ENCODE measurements at places on chromosomes 11 and 22.

DNA sequence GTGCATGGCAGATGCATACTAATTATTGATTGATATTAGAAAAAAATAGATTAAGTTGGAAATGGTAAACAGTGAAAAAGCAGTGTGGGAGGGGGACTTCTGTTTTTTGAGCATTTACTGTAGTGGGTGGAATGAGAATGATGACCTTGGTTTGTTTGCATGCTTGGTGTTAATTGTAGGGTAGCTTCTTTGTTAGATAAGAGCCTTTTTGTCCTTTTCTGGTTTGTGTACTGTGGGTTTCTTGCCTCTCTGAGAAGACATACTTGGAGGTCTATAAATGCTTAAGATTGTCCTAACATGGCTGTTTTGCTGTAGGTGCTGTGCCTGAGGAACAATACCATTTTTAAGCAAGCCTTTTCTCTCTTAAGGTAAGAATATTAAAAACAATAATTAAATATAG lies 17.0 kb downstream of the MRPL48 start:
- DNase-seq = no peak

GRCh38 chr11:103541186-103541795 lies 432.1 kb downstream of the DYNC2H1 start:
- DNase-seq = no peak

GRCh38 chr11:60193687-60194433 lies 11.0 kb upstream of the MS4A6A start:
- DNase-seq = no peak

- no peak for DNase-seq
Observed at GRCh38 chr22:26474682-26475081, 8.9 kb downstream of the HPS4 start.

- no peak for DNase-seq
Observed at GRCh38 chr11:60873533-60873932, 6.2 kb downstream of the ZP1 start.

DNA sequence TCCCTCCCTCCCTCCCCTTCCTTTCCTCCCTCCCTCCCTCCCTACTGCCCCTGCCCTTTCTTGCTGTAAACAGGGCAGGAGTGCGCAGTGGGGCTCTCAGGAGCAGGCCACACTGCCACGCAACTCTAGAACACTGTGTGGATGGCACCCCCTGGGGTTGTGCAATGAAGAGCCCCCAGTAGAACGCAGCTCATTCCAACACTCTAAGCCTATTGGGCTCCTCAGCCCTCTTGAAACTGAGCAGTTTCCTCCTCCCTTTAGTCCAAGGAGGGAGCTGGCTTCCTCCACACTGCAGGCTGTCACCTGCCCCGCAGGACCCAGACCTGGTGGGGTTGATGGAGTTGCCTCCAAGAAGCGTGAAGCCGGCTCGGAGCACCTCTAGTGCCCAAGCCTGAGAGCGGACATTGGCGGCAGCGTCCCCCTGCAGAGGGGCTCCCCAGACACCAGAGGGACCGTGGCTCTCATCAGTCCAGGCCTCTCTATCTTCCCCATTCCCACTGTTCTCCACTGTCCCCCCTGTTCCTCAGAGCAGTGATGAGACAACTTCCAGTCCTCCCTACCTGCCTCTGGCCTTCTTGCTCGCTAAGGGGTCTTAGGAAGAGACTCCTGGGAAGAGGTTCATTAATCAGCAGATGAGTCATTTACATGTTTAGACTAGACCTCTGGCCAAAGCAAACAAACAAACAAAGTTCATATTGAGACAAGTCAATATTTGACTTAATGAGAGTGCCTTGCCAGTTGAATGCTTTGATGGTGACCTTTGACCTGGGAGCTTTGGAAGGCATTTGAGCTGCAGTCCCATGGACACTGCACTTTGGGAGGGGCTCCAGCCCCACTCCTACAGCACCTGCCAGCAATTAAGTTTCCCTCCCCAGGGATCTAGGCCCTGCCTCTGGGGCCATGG lies 64.0 kb downstream of the RPUSD4 start:
- DNase-seq = no peak

DNA sequence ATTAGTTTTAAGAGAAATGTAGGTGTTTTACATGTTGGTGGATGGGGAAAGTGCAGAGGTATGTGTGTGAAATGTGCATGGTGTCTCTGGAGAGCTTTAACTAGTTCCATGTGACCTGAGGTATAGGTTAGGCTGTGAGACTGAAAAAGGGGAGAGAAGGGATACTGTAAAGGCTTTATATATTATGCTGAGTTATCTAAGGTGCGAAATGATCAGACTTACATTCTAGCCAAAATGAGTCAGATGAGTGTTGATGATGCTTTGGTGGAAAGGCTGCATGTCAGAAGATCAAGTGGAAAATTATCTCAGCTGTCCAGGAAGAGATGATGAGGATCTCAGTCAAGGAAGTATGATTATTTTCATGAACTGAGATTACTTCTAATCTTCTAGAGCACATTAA lies 15.8 kb downstream of the ACAT1 start:
- no peak for DNase-seq

DNA sequence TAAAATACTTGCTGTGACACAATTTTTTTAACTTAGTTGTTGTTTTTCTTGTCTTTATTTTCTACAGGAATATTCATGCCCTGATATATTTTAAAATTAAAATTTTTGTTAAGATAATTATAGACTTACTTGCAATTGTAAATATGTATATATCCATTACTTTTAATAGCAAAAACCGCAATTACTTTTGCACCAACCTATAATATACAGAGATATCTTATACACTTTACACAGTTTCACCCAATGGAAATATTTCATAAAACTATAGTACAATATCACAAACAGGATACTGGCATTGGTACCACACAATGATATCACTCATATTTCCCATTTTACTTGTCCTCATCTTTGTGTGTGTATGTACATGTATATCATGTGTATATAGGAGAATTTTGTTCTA lies 188.8 kb downstream of the DLG2 start:
- DNase-seq = no peak

- no peak for DNase-seq
Observed at GRCh38 chr11:108718466-108718865, 53.6 kb downstream of the DDX10 start.

DNA sequence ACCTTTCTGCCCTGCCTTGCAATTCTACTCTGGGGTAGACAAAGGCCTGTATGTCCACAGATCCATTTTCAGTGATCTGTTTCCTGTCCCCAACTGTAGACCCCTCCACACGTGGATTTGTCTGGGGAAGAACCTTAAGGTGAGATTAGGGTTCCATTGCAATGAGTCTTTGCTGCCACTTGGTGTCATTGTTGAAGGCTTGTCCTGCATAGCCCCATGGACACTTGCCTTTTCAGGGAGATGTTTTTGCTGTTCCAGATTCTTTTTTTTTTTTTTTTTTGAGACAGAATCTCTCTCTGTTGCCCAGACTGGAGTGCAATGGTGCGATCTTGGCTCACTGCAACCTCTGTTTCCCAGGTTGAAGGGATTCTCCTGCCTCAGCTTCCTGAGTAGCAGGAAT lies 21.8 kb downstream of the SERPING1 start:
- DNase-seq = no peak

DNA sequence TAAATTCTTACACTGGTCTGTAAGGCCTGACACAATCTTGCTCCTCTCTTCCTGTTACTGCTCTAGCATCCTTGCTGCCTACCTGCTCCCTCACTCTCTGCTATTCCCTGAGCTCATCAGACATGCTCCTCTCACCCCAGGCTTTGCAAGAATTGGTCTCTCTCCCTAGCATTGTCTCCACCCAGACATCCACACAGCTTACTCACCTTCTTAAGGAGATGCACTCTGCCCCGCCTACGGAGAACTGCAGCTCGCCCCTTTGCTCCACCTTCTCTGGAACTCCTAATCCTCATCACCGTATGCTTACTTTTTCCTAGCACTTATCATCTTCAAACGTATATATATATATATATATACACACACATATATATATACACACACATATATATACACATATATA lies 23.3 kb upstream of the TMPRSS5 start:
- DNase-seq = no peak

DNA sequence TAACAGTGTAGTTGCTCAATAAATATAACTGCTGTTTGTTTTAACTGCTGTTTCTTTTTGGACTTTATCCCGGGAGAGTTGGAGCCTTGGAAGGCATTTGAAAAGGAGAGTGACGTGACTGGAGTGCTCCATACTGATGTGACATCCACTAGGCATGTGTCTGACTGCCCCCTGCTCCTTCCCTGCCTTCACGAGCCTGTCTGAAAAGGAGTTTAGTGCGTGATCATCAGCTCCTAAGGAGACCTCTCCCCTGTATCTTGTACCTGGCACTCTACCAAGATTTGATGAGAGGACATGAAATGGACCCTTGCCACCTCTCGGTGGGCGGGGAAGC lies 22.9 kb downstream of the ZBTB16 start:
- DNase-seq = no peak
